ENCODE measurements at places on chromosomes 7 and 10.

- DNase-seq, result no peak
Measured at GRCh38 chr10:17740668-17741067, 11.3 kb upstream of the TMEM236 start.

DNA sequence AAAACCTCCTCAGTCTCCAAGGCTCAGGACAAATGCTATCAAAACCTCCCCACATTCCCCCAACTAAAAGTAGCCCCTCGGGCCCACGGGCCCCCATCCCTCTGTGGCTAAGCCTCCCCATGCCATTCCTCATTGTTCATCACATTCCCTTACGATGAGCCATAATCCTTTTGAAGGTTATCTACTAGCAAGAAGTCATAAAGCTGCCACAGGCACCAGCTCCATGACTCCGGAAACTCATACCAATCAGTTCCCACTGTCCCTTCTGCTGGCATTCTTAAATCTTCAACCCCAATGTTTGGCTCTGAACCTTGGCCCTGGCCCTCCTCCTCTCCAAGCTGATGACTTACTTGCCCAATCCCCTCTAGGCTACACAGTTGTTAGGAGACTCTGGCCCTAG is 19.4 kb upstream of the TM9SF3 start:
- DNase-seq, result no peak

DNA sequence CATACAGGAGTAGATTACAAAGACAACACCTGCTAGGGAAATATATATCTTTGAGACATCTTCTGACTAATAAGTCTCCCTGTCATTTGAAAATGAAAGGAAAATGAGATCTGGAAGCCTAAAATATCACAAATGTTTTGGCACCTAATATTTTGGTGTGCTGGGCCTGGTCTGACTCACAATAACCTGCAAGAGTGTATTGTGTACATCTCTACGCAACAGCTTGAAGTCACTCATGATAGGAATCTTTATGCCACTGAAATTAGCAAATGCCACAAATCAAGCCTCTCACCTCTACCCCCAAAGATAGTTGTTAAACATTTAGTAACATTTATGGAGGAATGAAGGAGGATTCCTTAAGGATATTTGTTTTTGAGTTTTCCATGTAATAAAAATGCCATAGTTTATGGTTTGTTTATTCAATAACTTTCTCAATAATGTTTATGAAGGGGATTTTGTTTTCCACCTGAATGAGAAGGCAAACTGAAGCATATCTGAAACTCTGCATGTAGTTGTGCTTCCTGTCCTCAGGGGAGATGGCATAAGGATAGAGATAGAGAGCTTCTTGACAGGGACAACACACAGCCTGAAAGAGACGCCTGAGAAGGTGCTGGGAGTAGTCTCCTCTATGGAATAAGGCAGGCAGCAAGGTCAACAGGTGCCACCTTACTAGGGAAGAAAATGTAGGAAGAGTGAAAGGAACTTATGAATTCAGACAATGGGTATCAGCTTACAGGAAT is 197.4 kb downstream of the AHR start:
- DNase-seq, result peak; percentile 20

- no peak for DNase-seq
Measured at GRCh38 chr7:90708841-90709317, 112.8 kb downstream of the CDK14 start.

DNA sequence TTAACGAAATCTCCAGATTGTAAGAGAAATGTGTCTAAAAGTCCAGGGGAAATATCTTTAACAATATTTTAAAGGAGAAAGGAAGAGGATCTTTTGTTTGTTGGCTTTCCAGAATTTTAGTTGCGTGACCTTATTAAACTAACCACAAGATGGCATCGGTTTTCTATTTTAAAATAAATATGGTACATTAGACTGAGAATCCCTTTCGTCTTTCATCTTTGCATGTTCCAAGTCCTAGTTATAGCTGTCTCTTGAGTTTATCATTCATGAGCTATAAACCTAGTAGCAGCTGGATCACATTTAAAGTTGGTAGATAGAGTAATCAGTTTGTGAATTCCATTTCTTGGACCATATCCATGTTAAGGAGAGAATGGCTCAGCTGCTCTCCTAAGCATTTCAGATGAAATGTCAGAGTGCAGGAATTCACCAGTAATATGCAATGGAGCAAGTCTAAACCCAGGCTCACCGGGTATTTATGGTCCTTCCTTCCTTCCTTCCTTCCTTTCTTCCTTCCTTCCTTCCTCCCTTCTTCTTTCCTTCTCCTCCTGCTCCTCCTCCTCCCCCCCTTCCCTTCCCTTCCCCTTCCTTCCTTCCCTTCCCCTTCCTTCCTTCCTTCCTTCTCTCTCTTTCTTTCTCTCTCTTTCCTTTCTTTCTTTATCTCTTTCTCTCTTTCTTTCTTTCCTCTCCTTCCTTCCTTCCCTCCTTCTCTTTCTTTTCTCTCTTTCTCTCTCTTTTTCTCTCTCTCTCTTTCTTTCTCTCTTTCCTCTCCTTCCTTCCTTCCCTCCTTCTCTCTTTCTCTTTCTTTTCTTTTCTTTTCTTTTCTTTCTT is 57.8 kb upstream of the RAB18 start:
- peak; percentile 12 for DNase-seq
